ENCODE measurements at places on chromosomes 4 and X.
A peak's percentile ranks its signal among the peaks of the same experiment; 100 is the strongest.

DNA sequence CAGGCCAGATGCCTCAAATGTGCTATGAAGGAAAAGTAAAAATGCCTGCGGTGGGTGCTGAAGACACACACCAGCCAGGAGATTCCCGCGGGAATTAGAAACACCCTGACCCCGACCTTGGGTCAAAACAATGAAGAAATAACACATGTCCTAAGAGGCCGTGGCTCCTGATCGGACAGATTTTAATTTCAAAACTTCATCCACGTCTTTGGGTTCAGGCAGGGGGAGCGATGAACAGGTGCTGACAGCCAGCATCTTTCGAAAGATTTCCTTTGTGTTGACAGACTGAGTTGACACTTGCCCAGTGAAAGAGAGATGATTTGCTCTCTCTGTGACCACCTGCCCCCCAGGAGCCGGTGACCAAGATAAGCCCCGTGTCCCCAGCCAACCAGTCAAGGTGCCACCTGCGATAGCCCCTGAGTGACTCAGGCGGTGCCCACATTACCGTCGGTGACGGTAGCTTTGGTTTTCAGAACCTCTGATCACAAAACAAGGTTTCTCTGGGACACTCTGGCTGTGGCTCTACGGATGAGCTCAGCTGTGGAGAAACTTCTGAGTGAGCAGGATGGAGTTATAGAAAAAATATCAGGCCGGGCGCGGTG is 11.0 kb upstream of the IL3RA start:
- no peak for DNase-seq

DNA sequence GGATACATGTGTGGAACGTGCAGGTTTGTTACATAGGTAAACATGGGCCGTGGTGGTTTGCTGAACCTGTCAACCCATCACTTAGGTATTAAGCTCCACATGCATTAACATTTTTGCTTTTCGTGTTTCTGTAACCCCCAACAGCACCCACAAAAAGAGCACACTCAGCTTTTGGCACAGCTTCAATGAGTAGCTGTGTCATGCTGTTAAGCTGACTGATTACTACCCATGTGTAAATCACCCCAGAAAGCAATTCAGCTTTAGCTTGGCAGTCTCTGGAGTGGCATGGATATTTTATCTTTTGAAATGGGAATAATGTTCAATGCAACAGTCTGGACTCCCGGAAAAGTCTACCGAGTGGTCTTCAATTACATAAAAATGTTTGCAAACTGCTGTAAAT is 734.3 kb downstream of the STIM2 start:
- DNase-seq: no peak

DNA sequence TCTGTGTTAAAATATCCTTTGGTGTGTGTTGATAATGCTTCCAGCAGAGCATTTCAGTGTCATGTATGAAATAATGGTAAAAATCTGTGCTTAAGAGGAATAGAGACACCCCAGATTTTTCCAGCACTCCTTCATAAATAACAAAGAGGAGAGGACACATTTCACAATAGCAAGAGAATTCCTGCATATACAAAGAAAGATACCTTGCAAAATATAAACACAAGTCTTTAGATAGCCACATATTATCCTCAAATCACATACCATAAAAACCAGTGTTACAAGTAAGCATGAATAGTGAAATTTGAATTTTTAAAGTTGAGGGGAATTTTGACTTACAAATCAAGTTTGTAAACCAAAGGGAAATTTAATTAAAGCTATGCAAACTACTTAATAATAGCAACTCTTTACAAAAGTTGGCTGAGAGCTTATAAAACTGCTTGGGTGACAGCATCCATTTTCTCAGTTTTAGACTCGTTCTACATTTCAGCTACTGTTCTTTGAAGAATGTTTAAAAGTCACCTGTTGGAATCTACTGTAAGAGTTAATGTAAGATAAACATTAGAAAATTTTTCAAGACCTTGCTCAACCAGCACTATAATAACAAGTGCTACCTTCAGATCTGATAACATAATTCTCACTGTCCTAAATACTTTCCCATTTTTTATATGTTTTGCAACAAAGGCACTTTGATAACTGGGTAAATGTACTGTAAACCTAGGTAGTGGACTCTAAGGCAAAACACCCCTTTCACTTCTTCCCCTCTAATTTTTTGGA is 3.7 kb downstream of the APELA start:
- DNase-seq: no peak

GRCh38 chrX:139831675-139832456 is 101.0 kb downstream of the ATP11C start:
- peak; percentile 19 for DNase-seq

DNA sequence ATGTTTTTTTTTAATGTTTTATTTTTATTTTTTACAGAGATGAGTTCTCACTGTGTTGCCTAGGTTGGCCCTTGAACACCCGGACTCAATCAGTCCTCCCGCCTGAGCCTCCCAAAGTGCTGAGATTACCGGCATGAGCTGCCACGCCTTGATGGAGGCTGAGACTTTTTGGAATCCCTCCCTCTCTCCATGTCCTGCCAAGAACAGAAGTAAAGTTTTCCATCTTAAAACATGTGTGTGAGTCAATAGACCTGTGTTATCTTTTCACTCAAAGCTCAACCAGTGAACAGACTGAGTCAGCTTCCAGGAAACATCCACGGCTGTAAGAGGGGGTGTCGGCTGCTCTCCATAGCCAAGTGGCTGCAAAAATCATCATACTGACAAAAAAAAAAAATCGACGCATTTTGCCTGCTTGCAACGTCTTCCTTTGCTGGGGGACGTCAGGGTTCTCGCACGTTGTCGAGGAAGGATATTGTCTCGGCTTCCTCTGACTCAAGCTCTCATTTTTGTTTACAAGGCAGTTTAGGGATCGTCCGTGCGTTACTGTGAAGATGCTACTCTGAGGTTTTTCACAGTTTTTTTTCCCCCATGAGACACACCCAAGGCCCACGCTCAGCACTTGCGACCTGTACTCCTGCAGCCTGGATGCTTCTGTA is 10.0 kb upstream of the ASMTL start:
- no peak for DNase-seq

DNA sequence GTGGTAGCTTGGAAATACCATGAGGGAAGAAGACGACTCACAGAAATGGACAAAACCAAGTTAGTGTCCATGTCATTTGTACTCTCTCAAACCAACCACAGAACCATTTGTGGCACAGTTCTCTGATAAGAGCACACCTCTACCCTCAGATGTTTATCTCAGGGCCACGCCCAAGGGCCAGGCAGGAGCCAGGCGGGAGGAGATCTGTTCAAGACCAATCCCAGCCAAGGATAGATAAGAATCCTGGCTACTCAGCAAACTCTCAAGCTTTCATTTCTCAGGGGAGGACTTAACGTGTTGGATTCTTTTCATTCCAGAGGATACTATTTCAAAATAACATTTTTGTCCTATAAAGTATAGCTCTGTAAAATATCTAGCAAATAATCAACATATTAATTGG is 95.0 kb downstream of the NYX start:
- no peak for DNase-seq

DNA sequence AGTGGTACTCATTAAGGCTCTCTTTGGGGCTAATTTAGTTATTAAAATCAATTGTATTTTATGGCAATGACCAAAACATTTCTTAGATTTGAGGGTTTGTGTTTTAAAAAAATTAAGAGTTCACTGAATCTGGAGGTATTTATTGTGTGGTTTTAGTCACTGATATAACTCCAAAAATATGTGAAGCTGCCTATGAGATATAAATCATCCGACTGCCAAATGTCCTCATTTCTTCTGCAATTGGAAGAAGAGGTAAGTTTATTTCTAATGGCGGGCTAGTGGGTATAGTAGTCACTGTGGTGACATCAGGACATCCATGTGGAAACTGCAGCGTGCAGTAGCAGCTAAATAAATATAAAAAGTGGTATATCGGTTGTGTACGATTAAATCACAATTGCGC is 205.5 kb downstream of the MID1 start:
- DNase-seq: no peak

GRCh38 chr4:90889171-90889570 is 762.0 kb downstream of the CCSER1 start:
- DNase-seq: no peak

- no peak for DNase-seq
Observed at GRCh38 chr4:184316821-184317220, 99.1 kb upstream of the ENPP6 start.

DNA sequence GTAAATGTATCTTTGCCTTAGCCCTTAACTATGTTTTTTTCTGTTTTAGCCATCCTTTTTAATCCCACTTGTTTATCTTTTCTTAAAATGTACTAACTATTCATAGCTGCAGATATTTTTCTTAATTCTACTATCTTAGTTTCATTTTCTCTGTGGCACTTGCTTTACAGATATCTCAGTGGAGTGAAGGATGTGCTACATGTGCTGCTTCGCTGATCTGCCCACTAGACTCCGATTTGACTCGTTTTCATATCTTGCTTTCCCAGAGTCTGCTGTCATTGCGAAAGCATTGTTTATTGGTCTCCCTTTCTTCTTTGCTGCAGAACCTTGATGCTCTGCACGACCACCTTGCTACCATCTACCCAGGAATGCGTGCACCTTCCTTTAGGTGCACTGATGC is 30.6 kb downstream of the GUCY1B1 start:
- no peak for DNase-seq

GRCh38 chr4:143337600-143338287 is 1.1 kb downstream of the GAB1 start:
- peak; percentile 82 for DNase-seq

DNA sequence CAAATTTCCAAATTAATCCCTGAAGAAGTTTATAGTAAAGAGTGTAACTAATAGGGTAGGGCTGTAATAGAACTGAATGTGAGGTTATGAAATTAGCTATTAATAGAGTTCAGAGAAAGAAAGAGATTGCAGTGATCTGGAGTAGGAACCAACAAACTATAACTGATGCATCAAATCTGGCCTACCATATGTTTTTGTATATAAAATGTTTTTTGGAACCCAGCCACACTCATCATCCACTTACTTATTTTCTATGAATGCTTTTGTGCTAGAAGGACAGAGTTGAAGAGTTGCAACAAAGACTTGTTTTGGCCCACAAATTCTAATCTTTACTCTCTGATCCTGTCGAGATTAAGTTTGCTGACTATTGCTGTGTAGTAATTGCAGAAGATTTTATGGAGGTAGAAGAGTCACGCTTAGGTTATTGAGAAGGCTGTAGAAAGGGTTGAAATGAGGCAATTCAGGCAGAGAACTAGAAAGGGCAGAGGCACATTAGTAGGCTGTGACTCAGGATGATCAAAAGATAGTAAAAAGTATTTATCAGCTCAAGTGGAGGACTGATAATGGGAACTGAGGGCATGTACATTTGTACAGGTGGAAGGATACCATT is 298.7 kb upstream of the EMCN start:
- no peak for DNase-seq

- no peak for DNase-seq
Observed at GRCh38 chr4:66489783-66490452, 819.6 kb upstream of the EPHA5 start.

- DNase-seq: no peak
Observed at GRCh38 chrX:80388206-80388605, 32.0 kb upstream of the TENT5D start.

DNA sequence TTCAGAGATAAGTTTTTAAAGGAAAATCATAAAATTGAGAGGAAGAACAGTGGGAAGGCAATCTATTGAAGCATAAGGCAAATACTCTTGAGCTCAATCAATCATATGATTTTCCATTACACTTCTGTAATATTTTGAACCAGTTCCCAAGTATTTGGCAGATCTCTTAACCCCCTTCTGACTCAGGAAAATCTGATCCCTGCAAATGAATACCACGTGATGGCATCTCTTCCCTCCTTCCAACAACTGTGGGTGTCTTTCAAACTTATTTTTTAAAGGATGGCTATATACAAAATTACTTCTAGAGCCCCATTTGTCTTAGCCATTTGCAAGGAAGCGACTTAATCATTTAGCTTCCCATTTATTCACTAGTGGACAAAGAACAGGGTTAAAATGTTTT is 41.9 kb downstream of the AMOT start:
- no peak for DNase-seq

GRCh38 chr4:174474457-174475075 is 47.7 kb downstream of the HPGD start:
- DNase-seq: no peak

GRCh38 chr4:45353161-45353560 is 626.8 kb upstream of the GNPDA2 start:
- no peak for DNase-seq

GRCh38 chrX:74450803-74451449 is 29.6 kb downstream of the SLC16A2 start:
- no peak for DNase-seq

DNA sequence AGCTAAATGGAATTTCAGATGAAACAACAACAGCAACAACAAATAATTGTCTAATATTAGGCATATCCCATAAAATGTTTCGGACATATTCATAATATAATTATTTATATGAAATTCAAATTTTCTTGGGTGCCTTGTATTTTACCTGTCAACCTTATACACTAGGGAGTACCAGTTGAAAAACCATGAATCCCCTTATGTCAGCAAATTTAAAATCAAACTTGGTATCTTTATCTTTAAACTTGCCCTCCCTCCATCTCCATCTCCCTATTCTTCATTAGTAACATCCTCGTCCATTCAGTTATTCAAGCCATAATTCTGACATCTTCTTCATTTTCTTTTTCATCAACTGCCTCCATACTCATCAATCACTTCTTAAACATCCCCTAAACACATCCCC is 974.5 kb upstream of the HS3ST1 start:
- no peak for DNase-seq

DNA sequence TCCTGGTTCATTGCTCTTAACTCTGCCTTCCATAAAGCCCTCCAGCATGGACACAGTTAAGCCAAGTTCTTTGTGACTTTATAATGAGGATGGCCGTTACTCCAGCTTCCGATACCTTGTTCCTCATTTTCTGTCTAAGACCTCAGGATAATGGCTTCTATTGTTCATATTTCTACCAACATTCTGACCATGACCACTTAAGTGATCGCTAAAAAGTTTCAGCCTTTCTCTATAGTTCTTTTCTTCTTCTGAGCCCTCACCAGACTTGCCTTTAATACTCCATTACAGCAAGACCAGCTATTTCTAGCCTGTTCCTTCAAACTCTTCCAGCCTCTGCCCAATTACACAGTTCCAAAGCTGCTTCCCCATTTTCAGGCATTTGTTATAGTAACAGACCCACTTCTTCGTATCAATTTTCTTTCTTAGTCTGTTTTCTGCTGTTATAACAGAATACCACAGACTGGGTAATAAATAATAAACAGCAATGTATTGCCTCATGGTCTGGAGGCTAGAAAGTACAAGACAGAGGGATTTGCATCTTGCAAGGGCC is 12.3 kb downstream of the RNF175 start:
- DNase-seq: no peak
